COLO829 (cell line): ENCODE measurements at places on chromosomes 4 and X.

DNA sequence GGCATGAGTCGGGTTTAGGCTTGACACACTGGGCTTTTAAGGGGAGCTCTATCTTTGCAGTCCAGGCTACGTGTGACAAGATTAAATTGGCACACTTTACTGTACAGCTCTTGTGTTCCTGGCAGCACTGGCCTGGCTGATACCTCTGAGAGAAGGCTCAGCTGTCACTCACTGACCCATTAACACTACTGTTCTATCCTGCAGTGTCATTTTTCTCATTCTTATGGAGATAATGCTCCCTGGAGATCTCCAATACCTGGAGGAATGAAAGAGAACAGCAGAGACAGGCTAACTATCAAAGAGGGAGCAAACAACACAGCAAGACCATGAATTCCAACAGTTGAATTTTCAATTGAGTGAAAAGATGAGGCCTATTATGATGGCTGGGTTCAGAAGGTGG lies 1.7 kb upstream of the PDHA2 start:
- DNase-seq, result no peak

DNA sequence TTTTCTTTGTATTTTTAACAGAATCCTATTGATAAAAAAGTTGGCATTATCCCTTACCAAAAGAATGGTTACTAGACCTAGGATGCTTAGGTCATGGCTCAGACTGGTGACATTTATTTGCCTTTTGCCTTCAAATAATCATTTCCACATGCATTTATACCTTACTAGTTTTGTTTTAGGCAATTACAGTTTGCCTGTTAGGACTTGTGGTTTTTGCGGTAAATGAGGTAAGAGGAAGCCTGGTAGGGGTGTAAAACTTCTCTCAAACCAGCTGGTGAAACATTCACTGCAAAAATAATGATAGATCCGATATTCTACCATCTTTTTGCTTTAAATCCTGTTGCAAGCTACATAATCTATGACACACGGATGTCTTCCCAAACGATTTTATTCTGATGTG lies 12.1 kb downstream of the LAMP2 start:
- DNase-seq, result no peak

GRCh38 chrX:19889582-19890342 lies 2.4 kb upstream of the SH3KBP1 start:
- no peak for DNase-seq

- no peak for DNase-seq
These were observed 116.3 kb upstream of the NRK start for GRCh38 chrX:105706041-105706440.

GRCh38 chrX:77786365-77786680 lies 307 bp upstream of the ATRX start:
- DNase-seq, result no peak

GRCh38 chr4:8707045-8707781 lies 114.6 kb downstream of the CPZ start:
- no peak for DNase-seq

DNA sequence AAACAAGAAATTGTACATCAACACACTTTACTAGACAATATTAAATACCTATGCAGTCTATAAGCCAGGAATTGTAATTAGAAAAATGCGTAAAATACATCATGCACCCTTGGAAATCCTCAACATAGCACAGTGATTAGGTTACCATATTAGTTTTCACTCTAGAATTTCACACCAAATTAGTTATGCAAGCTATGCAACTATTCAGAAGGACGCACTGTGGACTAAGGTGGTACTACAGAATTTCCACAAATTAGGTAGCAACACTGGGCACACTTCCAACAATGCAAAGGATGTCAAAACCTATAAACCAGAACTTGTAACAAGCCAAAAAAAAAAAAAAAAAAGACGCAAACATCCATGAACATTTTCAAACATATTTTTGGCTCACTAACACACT lies 71.1 kb upstream of the ZCCHC13 start:
- no peak for DNase-seq

DNA sequence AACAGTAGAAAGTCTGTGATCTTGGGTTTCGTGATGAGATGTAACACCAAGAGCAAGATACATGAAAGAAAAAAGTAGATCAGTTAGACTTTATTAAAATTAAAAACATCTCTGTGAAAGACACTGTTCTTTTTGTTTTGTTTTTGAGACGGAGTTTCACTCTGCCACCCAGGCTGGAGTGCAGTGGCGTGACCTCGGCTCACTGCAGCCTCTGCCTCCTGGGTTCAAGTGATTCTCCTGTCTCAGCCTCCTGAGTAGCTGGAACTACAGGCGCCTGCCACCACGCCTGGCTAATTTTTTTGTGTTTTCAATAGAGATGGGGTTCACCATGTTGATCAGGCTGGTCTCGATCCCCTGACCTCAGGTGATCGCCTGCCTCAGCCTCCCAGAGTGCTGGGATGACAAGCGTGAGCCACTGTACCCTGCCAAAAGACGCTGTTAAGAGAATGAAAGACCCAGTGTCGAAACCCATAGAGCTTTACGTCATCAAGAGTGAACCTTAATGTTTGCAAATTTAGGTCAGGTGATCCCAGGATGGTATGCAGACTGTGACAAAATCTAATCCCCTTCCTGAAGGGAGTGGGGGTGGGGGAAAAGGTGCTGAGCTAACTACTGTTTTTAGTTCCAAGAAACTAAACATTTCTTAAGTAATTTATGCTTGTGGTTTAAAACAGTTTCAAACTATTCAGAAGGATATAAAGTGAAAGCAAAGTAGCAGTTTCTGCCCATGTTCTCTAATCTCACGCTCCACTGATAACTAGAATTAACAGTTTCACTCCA lies 8.0 kb downstream of the OFD1 start:
- no peak for DNase-seq

DNA sequence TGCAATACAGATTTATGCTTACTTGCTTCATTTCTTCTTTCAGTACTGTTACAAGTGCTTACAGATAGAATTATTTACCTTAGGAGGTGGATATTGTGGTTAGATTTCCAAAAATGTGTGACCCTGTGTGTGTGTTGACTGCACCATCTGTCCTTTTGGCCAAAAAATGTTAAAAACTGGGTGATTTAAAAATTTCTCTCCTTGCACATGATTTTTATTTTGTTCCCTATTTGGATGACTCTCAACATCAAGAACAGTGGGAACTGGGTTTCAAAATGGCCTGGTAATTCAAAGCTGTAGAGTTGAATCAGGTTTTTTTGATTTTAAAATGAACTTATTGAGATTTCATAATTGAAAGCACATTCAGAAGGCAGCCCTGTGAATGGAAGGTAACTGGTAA lies 1132.9 kb downstream of the RAPGEF2 start:
- DNase-seq, result no peak

- DNase-seq, result peak; percentile 50
These were observed 2.1 kb downstream of the GAB3 start for GRCh38 chrX:154748712-154749339.

GRCh38 chr4:112170451-112170993 lies 25.3 kb downstream of the FAM241A start:
- peak; percentile 74 for DNase-seq

DNA sequence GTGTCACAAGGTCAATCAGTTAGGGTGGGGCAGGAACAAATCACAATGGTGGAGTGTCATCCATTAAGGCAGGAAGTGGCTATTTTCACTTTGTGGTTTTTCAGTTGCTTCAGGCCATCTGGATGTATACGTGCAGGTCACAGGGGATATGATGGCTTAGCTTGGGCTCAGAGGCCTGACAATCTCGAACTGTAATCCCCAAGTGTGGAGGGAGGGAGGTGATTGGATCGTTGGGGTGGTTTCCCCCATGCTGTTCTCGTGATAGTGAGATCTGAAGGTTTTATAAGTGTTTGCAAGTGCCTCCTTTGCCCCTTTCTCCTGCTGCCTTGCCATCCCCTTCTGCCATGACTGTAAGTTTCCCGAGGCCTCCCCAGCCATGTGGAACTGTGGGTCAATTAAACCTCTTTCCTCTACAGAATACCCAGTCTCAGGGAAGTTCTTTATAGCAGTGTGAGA lies 36.7 kb upstream of the STS start:
- no peak for DNase-seq

GRCh38 chr4:124684301-124684700 lies 28.2 kb downstream of the ANKRD50 start:
- DNase-seq, result no peak

DNA sequence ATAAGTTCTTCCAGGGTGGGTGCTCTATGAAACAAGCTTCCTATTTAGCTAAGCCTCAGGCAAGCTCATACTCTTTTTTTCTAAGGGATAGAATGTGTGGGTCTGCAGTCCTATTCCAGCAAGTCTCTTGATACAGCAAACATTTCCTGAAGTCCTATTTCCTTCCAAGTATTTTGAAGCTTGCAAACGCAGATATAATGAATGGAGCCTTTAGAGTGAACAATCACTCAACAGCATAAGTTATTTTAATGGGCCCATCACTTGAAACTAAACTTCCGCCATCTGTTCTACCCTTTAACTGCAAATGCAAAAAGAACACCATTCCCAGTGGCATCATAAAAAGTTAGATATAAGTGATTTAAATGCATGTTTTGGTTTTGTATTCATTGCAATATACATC lies 108.3 kb upstream of the TAPT1 start:
- DNase-seq, result no peak

DNA sequence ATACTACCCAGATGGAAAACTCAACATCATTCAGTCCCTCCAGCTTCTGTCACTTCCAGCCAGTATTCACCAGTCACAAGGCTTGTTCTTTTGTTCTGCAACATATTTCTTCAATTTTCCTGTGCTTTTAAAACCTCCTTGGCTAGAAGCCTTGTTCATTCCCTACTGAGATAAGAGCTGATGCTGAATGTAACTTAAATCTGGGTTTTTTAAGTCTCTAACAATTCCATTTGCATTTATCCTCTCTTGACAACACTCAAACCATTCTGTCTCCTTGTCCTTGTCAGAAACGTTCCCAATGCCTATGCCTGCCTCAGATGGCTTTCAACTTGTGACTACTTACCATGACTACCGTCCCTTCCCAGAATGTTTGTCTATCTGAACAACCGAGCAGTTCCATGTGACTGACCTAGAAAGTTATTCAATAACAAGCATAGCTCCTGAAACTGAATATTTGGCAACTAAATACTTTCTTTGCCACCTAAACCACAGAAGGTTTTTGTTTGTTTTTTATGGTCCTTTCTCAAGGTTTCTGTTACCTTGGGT lies 682.9 kb upstream of the GALNTL6 start:
- no peak for DNase-seq

GRCh38 chrX:53621418-53621986 lies 65.0 kb downstream of the HUWE1 start:
- DNase-seq, result no peak

DNA sequence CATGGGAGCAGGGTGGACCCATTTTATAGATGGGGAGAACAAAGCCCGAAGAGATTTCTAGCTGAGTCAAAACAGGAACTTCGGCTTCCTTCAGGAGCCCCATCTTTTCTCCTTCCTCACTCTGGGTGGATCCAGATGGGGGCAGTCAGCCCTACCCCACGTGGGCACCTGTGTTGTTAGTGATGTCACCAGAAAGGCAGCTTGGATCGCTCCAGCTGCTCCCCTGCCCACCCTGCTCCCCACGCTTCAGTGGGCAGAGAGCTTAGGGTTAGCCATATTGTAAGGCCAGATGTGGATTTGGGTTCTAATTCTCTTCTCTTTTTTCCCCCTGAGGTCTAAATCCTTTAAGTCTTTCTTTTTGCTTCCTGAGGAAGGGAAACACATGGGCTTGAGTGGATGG lies 132.3 kb upstream of the PJA1 start:
- DNase-seq, result no peak

DNA sequence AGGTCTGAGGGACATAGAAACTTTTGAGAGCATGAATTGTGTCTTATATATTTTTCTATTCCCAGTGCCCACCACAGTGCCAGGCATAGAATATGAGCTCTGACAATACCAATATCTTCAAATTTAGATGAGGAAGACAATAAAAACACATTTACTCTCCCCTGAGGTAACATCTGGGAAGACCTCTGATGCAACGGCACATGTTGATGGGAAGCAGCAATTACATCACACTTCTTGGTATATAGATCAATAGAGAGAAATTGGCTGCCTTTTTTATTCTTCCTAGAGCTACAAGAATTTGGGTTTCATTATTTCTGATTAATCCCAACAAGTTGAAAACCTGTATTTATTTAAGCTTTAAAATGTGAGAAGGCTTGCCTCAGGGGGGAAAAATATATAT lies 67.4 kb upstream of the SMAD1 start:
- no peak for DNase-seq
